ENCODE measurements at places on chromosomes 1 and 21. TPM values are rescaled to one million over a fixed set of nuclear protein-coding genes. Genes with fewer than 3 reads are reported as not detected.
A peak's percentile ranks its signal among the peaks of the same experiment; 100 is the strongest.

GRCh38 chr21:43913928-43914327, 48.9 kb downstream of the AGPAT3 start:
- DNase-seq: no peak

DNA sequence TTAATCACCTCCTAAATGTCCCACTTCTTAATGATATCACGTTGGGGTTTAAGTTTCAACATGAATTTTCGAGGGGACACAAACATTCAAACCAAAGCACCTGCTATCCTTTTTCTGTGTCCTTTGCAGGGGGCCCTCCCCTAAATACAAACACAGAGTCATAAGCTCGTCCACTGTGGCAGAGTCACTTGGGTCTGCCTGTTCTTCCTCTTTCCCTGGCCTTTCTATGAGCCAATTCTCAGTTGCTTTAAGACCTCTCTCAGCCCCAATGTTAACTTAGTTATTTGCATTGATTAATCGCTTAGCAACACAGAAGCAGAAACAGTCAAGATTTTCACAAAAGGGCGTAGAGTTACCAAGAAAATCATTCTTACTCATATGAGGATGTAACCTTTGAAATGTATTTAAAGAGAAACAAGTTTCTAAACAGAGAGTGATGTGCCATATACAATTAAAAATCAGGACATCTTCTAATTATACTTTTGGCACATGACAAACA, 14.9 kb downstream of the APCS start:
- no peak for DNase-seq

GRCh38 chr1:56821462-56821797, 2.2 kb upstream of the FYB2 start:
- no peak for DNase-seq

GRCh38 chr1:151553659-151554058, 13.6 kb downstream of the TUFT1 start:
- no peak for DNase-seq

GBP1 gene
- 25.9 TPM for total RNA-seq

- DNase-seq: no peak
Measured at GRCh38 chr1:75172556-75172955, 38.4 kb downstream of the LHX8 start.

COL24A1 gene
- not detected for total RNA-seq

- peak; percentile 30 for DNase-seq
Measured at GRCh38 chr1:172449585-172450523, 6.0 kb upstream of the PIGC start.

DNA sequence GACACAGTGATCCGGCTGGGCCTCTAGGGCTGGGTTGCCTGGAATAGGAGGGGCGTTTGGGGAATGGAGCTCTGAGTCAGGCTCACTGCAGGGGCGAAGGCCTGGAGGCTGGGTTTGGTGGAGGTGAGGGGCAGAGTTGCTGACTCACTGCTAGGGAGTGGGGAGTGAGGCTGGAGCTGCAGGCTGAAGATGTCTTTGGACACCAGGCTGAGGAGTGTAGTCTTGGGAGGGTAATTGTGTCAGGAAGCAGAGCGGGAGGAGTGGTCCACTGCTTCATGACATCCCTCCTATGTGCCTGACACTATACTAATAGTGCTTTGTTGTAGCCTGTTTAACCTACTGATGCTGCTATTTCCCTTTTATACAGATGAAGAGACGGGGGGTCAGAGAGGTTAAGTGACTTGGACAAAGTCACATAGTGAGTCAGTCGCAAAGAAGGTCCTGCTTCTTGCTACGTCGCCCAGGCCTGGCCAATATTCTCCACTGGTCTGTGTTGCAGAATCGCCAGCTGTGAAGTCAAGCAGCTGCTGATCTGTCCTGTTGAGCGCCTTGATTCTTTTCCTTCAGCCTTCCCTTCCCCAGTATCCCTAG, 13.6 kb downstream of the ACTL8 start:
- no peak for DNase-seq

DNA sequence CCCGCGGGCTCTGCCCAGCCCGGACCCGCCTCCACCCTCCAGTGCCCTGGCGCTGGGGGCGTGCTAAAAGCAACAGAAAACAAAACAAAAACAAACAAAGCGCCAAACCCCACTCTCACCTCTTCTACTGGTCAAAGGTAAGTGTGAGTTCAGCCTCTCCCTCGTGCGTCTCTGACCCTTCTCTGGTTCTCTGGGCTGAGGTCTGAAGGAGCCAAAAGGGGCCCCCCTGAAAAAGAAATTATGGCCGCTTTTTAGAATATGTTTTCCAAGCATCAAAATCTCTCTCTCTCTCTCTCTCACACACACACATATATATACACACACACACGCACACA, 133.5 kb upstream of the DPYD start:
- DNase-seq: no peak

DNA sequence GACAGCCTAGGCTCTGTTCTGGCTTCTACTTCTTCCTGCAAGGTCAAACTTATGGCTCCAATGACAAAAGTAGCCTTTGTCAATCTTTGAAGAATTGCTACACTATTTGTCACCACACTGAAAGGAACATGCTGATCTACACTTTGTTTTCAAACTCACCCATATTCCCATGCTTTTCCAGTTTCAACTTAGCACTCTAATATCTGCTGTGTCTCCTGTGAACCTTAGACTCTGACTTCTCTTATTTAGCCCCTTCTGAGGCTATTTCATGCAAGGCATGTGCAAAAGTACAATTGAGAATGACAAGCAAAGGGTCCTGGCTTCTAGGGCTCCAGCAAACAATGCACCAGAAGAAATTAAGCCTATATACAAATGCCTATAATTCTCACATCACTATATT, 374.9 kb downstream of the VAV3 start:
- no peak for DNase-seq

DNA sequence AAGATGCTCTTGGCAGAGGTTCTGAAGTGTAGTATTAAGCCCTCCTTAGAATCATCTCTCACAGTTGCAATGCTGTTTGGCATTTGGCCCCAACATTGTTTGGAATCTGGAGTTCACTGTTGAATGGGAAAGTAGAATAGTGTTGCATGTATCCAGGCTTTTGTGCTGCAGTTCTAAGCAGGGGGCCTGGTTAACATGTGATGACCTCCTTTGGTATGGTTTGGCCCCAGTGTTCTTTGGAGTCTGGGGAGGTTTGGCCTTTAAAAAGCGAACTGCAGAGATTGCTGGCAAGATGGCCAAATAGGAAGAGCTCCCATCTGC, 61.8 kb upstream of the PLD5 start:
- DNase-seq: no peak

B3GALT5 gene
- total RNA-seq: not detected

GRCh38 chr1:32989160-32990050, 24.8 kb upstream of the RNF19B start:
- peak; percentile 41 for DNase-seq

DNA sequence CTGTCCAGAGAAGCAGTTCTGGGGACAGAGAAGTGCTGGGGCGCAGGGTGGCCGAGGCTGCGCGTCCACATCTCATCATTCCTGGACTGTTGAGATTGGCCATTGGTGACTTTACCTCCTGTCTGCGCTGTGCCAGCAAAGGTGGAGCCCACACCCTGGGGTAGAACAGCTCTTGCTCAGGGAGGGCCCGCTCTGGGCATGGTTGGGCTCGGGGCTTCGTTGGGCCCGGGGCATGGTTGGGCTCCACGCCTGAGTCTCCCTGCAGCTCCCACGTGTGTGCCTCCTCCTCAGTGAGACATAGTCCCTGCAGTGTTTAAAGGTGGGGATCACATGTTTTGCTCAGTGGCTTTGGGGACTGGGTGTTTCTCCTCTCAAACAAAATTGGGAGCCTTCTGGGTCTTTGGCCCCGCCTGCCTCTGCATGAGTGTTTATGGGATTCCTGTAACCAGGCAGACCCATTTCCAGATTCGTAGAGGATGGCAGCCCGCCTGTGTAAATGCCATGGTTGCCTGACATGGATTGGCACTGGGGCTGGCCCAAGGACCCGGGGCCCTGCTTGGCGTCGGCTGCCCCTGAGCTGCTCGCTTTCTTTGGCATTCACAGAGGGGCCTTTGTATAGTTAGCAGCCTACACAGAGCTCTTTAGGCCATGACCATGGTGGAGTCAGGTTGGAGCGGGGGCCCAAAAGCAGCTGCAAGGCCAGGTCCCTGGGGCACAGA, 104.6 kb downstream of the TLR5 start:
- no peak for DNase-seq

DNA sequence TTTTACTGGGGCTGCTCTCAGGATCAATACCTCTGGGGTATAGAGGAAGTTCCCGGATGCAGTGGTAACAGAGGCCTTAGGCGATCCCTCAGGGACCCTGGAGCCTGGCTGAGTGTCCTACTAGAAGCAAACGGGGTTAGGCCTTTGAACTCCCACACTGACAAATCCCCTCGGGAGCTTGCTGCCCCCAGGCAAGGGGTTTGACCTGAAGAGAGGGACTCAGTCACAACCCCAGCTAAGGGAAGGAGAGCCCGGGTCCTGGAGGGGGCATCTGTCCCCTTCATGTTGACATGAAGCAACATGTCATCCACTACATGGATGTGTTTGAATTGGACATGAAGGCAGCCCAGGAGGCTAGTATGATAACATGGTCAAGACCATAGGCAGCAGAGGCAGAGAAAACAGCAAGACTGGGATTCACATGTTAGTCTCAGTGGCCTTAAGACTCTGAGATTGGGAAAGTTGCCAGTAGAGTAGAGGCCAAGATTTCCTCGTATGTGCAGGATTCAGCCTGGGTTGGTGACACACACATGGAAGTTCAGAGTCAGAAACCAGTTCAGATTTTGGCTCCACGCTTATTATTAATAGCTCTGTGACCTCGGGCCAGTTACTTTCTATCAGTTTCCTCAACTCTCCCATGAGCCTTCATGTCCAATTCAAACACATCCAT, 101.5 kb downstream of the KCNN3 start:
- DNase-seq: no peak

DNA sequence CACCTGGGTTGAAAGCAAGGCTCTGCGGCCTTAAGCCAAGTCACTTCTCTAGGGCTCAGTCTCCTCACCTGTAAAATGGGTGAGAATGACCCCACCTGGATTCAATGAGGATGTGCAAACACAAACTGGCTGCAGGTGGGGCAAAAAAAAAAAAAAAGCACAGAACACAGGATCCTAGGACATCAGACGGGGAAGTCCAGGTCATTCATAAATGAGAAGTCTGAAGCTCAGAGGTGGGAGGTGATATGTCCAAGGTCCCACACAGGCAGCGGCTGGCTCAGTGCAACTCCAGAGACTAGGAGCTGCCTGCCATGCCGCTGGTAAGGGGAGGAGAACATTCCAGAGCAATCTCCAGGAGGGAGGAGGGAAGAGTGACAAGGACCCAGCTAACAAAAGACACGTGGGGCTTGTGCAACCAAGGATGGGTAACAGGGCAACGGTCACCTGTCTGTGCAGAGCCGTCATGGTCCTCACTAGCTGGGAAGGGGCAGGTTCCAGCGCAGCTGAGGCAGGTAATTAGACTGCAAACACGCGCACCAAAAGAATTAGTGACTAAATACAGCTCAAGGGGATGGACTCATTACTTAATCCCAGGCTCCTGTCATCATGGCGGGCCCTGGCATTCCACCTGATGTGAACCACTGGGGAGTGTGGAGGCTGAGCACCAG, 19.5 kb downstream of the IFFO2 start:
- DNase-seq: no peak

UBXN10 gene
- 0.22 TPM for total RNA-seq

SLC45A3 gene
- total RNA-seq: not detected

- DNase-seq: no peak
Measured at GRCh38 chr1:94864821-94865220, 44.7 kb downstream of the SLC44A3 start.

DNA sequence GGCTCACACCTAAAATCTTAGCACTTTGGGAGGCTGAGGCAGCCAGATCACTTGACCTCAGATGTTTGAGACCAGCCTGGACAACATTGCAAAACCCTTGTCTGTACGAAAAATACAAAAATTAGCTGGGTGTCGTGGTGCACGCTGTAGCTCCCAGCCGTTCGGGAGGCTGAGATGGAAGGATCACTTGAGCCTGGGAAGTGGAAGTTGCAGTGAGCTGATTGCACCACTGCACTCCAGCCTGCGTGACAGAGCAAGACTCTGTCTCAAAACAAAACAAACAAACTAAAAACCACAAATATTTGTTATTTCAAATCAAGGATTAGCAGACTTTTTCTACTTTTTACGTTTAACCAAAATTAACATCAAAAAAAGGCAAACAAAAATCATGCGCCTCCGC, 31.3 kb downstream of the INKA2 start:
- no peak for DNase-seq

DNA sequence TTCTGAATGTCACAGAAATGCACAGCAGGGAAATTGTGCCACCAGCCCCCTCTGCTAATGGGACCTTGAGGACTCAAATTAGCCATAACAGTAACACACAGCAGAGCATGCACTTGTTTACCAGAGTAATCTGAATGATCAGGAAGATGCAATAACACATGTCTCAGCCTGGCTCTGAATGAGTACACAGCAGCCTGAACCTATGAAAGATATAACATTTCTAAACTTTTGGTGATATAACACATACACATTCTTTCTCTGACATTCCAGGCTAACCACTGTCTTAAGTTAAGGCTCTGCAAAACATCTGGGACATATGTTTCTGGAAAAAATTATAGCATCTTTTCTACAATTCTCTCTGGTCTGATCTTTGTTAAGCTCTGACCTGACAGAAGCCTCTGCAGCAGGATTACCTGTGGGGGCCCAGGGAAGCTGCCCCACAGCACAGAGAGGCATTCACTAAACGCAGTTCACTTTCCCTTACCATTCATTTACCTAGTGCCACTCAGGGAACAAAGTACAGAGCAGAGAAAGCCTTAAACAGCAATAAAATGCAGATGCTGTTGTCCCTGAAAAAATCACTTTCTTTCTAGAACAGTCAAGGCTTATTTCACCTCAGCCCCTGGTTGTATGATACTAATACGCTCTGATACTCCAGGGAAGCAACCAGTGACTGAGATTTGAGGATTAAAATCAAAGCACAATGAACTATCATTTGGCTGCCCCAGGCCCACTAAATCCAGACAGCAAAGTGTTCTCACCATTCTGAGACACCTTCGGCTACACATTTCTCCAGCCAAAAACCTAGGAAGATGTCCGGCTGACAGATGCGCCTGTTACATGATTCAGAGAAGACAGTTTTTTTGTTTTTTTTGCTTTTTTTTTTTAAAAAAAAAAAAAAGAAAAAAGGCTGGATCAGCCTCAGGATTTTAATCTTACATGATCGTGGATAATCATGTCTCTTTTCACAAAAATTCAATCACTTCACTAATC, 54.0 kb upstream of the CNN3 start:
- no peak for DNase-seq

ABCB10 gene
- 7.6 TPM for total RNA-seq

TSPAN2 gene
- total RNA-seq: 0.43 TPM

DNA sequence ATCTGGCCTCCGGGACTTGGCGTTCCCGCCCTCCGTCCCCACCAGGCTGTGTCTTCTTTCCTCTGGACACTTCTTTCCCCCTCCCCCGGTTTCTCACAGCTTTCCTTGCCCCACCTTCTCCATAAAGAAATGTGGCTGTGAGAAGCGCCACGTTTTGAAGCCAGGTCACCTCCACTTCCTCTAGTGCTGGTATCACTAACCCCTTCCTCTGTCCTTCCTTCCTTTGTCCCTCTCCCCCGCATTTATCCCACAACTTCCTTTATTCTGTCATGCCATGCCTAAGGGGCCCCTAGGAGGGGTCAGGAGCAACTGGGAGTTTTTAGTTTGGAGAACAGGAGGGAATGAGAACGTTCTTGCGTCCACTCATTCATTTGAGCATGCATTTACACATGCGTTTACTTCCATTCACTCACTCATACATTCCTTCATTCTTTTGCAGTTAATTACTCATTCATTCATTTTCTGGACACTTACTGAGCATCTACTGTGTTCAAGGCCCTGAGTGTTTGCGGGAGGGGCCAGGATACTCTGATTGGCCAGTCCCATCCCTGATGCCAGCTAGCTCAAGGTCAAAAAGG, 5.0 kb upstream of the ACOT11 start:
- DNase-seq: no peak

All from CD8-positive, alpha-beta T cell (primary cell).